DMS79 treated with DMSO at 0.1 percent for 48 hours (cell line): ENCODE measurements at places on chromosomes 2 and 18.

- DNase-seq, result no peak
Measured at GRCh38 chr18:25724121-25724520, 366.3 kb downstream of the SS18 start.

GRCh38 chr2:203500951-203501350 lies 34.1 kb downstream of the RAPH1 start:
- DNase-seq, result no peak

DNA sequence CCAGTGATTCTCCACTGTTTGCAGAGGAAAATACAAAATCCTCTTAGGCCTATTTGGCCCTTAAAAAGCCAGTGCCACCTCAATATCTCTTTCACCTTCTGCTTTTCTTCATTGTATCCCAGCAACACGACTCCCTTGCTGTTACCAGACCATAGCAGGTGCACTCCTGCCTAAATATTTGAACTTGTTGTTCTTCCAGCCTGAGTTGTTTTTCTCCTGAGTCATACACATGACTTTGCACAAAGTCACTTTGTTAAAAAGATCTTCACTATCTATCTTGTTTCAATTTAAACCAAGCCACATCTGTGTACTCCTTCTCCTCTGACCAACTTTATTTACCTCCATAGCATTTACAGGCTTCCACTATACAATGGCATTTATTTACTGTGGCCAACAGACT lies 103.6 kb downstream of the LRRTM4 start:
- DNase-seq, result no peak

GRCh38 chr2:127256866-127257265 lies 36.8 kb upstream of the CYP27C1 start:
- no peak for DNase-seq

GRCh38 chr2:167551416-167551815 lies 663.1 kb downstream of the XIRP2 start:
- DNase-seq, result no peak

GRCh38 chr2:154623819-154624218 lies 74.7 kb upstream of the KCNJ3 start:
- no peak for DNase-seq

GRCh38 chr2:43946685-43947084 lies 49.1 kb downstream of the LRPPRC start:
- DNase-seq, result no peak

GRCh38 chr2:75018162-75018561 lies 59.7 kb downstream of the POLE4 start:
- DNase-seq, result no peak

GRCh38 chr18:3071676-3072075 lies 58.7 kb upstream of the LPIN2 start:
- DNase-seq, result no peak

- no peak for DNase-seq
Measured at GRCh38 chr2:217075268-217076057, 215.6 kb upstream of the TNP1 start.

- DNase-seq, result no peak
Measured at GRCh38 chr2:39313575-39313974, 69.8 kb upstream of the CDKL4 start.

DNA sequence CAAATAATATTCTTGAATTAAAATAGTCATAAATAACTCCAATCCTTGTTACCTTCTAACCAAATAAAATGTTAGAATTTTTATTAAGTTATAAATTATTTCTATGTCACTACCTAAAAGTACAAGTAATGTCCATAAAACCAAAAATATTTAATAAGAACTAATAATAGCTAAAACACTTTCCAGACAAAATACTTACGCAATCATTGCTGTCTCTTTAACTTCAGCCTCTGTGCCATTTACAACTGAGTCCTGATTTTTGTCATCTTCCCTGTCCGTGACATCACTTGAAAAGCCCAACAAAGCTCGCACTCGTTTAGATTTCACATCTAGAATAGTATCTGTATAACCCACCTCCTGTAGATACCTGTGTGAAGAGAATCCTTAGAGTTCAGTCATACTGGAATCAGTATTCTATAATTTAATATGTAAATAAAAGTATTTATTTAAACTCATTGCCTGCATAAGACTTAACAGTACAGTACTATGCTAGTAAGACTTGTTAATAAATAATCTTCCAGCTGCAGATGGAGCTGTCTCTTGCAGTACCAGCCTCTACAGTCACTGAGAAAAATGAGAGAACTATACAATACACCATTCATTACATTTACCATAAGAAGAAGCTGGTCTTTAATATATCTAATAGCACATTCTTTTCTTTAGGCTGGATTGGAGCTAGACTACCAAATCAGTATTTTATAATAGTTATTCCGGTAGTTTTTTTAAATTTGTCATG lies 63.8 kb downstream of the STRN start:
- DNase-seq, result no peak

- DNase-seq, result no peak
Measured at GRCh38 chr2:120991441-120991840, 255.8 kb downstream of the GLI2 start.

DNA sequence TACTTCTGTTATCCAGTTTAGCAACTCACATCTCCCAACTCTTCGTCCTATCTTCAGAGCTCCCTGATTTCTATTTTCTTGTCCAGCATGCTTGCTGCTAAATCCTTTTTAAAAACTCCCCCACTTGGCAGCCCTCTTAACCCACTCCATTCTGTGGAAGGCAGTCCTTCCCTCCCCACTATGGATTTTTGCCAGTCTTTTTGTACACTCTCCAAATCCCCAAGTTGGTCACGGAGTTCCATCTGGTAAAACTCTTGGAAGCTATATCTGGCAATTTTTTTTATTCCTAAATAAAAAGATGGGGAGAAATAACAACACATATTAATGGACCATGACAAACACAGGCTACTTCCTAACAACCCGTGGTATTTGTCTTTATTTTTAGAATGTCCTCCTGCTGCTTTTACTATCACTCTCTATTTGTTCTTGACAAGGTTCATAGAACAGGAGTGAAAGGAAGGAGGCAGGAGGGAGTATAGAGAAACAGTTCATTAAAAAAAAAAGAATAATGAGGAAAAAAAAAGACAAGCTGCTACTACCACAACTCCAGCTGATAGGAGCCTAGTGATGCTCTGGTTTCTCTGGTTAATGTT lies 120.0 kb upstream of the THSD7B start:
- peak; percentile 94 for DNase-seq

- DNase-seq, result no peak
Measured at GRCh38 chr2:20542746-20543468, 96.0 kb downstream of the RHOB start.

DNA sequence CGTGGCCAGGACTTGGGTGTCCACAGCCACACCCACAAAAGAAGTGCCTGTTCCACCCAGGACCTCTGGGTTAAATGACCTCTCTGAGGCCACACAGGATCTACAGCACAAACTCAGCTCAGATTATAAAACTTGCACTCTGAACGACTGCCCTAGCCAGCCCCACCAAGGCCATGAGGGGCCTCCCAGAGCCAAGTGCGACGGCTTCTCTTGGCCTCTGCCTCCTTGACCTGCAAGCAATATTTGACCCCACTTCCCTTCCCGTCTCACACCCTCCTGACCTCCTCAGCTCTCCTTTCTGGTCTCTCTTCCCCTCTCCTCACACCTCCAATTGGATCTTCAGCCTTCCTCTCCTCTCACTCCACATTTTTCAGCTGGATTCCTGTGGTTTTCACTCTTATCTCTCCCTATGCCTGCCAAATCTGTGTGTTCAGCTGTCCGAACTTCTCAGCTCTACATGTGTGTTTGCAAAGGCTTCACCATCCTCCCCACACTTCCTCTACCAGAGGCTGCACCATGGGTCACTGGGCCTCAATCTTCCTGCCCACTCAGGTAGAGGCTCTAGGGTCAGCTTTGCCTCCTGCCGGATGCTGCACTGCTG lies 25.3 kb upstream of the STEAP3 start:
- DNase-seq, result no peak

DNA sequence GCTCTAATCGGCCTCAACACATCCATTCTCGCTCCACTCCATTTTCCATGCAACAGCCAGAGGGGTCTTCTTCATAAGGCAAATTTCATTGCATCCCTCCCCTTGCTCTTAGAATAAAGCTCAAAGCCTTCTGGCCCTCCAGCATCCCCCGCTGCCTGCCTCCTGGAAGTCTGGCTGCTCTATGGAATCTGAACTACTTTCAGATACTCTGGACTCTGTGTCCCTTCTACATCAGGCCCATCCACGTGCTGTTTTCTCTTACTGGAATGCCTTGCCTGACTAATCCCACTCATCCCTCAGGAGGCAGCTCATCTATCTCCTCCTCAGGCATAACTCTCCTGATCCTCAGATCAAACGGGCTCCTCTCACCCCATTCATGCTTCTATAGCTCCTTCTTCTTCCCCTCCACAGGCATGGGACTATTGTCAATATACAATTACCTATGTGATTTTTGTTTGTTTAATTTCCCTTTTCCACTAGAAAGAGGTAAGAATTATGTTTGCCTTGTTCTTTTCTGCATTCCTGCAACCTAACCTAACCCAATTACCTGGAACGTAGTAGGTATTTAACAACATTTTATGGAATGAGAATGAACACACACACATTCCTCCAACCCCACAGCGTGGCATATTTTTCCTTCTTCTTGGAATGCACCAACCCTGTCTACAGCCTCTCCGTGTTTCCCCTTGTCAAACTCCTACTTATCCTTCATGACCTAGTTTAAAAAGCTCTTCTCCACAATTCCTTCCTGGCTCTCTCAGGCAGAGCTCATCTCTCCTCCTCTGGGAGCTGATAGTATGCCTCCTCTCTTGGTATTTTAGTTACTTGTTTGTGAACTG lies 49.5 kb downstream of the LBH start:
- DNase-seq, result no peak

DNA sequence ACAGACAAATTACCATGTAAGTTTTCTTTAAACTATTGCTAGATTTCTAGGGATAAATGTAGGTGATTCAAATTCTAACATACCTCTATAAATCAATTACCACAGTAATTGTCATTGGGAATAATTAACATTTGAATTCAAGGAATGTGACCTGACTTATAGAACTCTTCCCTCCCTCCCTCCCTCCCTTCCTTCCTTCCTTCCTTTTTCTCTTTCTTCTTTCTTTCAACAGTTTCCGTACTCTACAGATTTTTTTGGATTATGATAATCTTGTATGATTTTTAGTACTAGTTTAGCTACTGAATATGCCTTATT lies 18.2 kb upstream of the FTCDNL1 start:
- DNase-seq, result no peak

- no peak for DNase-seq
Measured at GRCh38 chr18:21099442-21099841, 12.2 kb downstream of the ROCK1 start.

- peak; percentile 9 for DNase-seq
Measured at GRCh38 chr2:129347486-129348217, 631.8 kb upstream of the RAB6C start.

DNA sequence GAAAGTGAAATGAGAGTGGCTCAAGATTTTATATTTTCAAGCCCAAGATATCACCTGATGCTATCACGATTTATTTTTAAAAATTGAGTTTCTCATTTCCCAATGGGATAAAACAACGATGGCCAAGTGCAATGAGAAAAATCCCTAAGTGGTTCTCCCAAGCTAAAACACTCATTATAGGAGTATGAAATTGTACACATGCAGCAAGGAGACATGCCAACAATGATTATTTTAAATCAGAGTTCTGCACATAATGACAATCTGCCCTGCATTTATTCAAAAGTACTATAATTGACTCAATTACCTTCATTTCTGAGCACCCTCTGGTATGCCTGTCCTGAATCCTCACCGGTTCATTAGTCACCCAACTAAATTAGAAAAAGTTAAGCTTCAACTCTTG lies 12.7 kb downstream of the CYTIP start:
- no peak for DNase-seq

DNA sequence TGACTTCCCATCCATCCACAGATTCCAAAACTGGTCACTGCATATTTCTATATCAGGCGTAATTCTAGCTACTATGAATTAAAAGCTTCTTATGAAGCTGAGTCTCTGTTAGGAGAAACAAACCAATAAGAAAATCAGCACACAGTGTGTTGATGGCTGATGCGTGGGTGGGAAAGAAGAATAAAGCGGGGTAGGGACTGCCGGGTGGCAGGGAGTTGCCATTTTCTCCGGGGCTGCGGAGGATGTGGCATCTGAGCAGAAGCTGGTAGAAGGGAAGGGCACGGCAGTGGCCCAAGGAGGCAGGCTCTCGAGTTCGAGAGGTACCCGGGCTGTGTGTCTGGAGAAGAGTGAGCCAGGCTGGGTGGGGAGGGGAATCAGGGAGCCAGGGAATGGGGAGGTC lies 48.6 kb upstream of the CHMP1B start:
- no peak for DNase-seq

DNA sequence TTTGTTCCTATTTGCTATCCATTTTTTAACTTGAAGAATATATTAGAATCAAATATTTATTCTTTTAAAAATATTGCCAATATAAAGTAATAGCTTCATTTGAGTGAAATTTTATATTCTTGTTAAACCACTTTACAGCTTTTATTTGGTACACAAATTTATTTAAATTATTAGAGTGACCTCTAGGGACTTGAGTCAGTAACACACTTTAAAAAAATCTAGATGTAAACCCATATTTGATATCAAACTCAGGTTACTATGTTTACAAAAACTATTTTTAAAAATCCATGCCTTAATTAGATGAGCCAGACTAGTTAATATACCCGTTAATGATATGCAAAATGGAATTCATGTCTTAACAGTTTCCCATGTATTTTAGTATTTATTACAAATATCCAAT lies 134.6 kb downstream of the MAP4K4 start:
- no peak for DNase-seq

GRCh38 chr18:25873833-25874232 lies 216.6 kb downstream of the SS18 start:
- DNase-seq, result no peak

- DNase-seq, result peak; percentile 40
Measured at GRCh38 chr18:63258749-63259566, 60.6 kb downstream of the BCL2 start.

DNA sequence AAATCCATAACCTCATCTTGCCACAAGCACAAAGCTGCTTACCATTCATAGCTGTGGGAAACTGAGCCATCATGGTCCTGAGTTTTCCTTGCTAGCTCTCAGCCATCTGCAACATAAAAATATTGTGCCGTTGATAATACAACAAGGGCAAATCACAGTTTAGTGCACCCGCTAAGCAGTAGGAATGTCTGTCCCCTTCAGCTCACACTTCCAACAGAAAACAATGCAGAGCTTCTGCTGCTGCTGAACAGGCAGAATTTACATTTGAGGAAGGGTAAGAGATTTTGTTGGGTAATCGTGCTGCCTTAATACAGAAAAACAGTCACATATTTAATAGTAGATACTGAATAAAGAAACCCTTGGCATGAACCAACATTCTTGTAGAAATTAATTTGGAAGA lies 32.3 kb downstream of the ITSN2 start:
- no peak for DNase-seq

DNA sequence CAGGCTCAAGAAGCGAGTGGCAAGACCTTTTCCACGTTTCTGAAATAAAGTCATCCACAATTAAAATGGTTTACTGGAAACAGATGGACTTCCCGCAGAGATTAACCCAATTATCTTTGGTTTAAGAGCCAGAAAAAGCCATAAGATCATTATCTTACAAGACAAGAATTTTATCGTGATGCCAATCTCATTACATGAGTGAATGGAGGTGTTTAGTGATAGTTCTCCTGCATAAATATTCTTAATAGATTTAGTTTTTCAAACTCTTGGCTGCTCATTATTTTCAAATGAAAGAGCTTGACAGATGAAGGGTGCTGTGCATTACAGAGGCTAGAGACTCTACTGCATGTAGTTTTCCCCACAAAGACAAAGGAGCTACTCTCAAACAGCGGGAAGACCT lies 1028.4 kb upstream of the PIK3C3 start:
- DNase-seq, result no peak

- no peak for DNase-seq
Measured at GRCh38 chr2:31581124-31581795, 522 bp upstream of the SRD5A2 start.

- no peak for DNase-seq
Measured at GRCh38 chr18:33755931-33756560, 178.0 kb downstream of the ASXL3 start.
